Effector CD4-positive, alpha-beta T cell (primary cell): ENCODE measurements at places on chromosomes 5 and 9.

- DNase-seq = no peak
Observed at GRCh38 chr5:37739817-37740261, 100.0 kb downstream of the GDNF start.

- no peak for DNase-seq
Observed at GRCh38 chr9:76652894-76653293, 111.3 kb upstream of the PCA3 start.

DNA sequence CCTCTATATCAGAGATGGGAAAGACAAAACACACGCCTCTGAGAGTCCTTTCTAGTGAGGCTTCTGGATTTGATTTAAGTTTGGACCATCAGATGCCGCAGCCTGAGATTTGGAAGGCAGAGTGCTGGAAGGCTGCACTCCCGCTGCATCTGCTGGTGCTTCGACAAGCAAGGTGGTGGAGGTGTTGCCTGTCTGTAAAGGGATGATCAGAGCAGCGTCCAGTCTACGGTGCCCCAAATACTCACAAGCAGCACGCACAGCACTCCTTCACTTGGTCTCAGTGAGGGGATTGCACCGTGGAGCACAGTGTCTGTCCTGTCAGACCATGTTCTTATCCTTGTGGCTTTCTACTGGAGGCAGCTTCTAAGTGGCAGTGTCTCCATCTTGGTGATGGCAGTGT is 221.4 kb downstream of the GADD45G start:
- DNase-seq = no peak

DNA sequence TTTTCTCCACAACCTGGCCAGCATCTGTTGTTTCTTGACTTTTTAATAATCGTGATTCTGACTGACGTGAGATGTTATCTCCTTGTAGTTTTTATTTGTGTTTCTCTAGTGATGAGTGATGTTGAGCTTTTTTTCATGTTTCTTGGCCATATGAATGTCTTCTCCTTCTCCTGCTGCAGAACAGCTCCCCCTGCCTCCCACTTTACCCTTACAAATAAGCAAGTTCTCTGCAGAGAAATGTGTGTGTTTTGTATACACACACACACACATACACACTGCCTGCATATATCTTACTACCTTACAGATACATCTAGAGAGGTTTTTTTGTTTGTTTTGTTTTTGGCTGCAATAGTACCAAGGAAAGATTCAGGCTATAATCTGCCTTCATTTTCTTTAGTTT is 88.7 kb upstream of the PHF24 start:
- DNase-seq = no peak

DNA sequence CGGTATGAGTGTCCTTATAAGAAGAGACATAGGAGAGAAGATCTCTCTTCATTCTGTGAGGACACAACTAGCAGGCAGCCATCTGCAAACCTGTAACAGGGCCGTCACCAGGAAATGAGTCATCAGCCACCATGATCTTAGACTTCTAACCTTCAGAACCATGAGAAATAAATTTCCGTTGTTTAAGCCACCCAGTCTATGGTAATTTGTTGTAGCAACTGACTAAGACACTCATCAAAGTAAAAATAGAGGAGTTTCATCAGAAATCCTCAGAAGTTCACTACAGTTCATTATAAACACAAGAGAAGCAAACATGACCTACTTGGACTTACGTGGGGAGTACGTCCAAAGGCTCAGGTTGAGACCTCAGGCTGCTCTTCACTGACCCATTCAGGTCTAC is 357.7 kb downstream of the SEMA5A start:
- no peak for DNase-seq

DNA sequence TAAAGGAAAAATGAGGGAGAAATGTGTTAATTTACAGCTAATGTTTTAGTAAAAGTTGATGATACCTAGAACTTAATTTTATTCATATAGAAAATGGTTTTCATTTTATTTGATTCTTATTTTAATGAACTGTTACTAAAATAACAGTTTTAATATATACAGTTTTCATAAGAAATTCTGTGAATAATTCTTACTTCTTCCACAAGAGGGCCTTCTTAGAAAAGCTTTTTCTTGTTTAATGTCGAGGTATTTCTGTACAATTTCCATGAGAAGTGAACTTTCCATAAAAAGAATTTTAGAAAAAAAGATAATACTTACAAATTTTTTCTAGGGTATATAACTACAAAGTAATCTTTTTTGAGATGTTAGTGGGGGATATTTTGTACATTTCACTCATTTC is 73.9 kb downstream of the KLF9 start:
- no peak for DNase-seq

DNA sequence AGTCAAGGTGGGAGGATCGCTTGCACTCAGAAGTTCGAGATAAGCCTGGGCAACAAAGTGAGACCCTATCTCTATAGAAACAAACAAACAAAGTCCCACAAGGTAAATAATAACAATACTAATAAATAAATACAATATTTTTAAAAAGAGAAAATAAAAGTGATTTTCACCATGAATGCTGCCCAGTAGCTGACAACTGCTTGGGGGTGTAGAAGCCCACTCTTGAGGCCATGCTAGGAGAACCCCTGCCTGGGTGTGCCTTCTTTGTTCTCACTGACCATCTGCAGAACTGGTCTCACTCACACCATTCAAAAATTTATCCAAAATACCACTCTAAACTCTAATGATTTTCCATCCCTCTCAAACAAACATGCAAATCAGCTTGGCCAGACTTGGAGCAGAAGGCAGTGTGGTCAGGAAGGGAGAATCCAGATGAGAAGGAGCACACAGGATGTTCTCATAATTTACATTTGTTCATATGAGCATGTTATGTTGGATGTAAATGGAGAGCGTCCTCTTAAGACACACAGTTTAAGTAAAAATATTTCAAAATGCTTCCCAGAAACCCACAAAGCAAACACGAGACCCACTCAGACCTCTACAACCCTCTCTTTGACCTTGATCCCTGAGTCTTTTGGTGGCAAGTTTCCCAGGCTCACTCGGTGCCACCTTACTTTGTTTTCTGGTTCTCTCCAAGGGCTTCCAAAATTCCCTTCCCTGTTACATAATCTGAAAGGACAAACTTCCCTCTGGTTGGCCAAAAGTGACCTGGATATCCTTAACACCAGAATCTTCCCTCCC is 7.9 kb upstream of the RAI14 start:
- no peak for DNase-seq

GRCh38 chr5:146005264-146005663 is 68.9 kb downstream of the SH3RF2 start:
- no peak for DNase-seq

DNA sequence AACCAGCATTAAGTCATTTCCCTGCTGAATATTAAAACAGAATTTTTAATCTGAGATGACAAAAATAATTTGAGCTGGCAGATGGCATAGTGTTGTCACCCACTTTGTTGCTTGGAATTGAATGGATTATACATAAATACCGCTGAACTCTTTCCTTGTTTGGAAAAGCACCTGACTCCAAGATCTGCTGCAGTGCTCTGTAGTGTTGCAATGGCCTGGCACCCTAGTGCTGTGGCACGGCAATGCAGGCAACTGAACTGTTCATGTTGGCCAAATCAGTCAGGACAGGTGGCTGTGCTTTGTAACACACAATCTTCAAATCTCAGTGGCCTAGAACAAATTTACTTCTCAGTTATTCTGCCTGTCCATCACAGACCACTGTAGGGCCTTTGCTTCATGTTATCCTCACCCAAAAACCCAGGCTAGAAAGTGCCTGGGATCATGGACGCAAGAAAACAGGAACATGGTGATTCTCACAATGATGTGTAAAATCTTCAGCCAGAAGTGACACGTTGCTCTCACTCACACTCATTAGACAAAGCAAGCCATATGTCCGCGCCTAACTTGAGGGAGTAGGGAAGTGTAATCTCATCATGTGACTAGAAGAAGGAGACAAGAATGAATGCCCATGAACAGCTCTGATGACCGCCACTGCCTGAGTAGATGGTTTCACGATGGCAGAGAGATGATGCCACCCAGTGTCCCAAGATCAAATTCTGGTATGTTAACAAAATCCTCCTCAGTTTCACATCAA is 191.9 kb upstream of the PUM3 start:
- no peak for DNase-seq

GRCh38 chr5:15850939-15851341 is 328.7 kb downstream of the MARCHF11 start:
- DNase-seq = no peak

DNA sequence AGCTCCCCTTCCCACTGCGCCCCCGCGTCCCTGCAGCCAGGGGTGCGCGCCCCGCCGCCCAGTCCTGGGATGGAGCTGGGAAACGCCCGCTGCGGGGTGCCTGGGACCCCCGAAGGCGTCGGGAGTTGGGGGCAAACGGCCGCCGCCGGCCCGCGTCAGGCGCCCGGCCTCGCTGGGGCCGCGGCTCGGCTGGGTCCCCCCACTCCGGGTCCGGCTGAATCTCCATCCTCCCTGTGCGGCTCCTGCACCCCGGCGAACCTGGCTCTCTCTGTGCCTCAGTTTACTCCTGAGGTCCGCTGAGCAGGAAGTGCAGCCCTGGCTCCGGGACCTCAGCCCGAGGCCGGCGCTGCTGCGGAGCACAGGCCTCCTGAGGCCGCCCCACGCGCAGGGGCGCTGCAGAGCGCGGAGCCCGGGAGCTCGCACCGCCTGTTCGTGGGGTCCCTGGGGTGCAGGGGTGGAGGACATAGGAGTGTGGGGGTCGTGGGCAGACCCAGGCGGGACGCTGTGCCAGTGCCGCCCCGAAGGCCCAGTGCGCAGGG is 13.9 kb upstream of the TMEM250 start:
- no peak for DNase-seq

DNA sequence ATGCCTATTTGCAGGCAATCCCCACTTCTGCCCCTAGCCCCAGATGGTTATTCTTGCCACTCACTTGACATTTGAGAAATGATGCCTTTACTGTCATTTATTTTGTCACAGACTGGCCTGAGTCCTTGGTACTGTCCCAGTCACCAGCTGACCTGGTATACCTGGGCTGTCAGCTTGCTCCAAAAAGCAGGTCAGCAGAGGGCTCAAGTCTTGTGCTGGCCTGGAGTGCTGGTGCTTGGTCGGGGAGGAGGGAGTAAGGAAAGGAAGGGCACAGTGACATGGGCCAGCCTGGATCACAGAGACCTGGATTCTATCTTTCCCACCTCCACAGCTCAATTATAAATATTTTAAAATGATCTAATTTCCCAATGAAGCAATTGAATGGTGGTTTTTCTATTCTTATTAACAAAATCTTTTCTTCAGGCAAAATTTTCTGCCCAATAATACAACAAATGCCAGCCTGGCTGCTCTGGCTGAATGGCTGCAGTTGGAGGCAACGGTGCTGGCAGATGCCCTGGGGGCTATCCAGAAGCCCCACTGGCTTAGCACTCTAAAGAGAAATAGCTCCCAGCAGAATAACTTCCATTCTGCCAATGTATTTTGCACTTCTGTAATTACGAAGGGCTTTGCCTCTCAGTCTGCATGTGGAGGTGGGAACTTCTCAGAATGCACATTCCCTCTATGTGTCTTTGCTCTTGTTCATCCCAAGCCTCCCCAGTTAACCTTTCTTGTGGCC is 160.6 kb downstream of the GADD45G start:
- DNase-seq = no peak

- no peak for DNase-seq
Observed at GRCh38 chr9:83423815-83424707, 114.1 kb downstream of the FRMD3 start.

GRCh38 chr9:120692901-120693699 is 21.2 kb downstream of the MEGF9 start:
- no peak for DNase-seq

- no peak for DNase-seq
Observed at GRCh38 chr9:124611106-124611505, 103.9 kb upstream of the NR5A1 start.

GRCh38 chr5:12022444-12022843 is 118.2 kb upstream of the CTNND2 start:
- DNase-seq = no peak

GRCh38 chr5:142353071-142353472 is 28.3 kb upstream of the SPRY4 start:
- DNase-seq = no peak

DNA sequence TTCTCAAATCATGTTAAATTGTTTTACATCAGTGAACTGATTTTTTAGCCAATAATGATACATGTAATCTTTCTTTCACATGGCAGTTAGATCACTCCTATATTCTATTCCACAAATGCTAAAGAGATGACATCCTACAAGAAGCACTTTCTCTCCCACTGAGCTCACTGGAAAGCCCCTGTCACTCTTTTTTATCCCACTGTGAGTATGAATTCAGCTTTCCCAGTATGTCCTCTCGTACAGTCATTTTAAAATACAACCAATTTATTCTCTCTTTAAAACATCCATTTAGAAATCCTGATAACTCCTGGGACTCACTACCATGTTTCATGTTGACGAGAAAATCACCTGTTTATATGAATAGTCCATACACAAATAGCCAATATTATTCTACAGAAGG is 599.9 kb downstream of the SEMA5A start:
- no peak for DNase-seq

GRCh38 chr9:95189251-95190098 is 128.0 kb downstream of the FANCC start:
- DNase-seq = no peak

GRCh38 chr9:88605512-88606362 is 70.8 kb downstream of the NXNL2 start:
- no peak for DNase-seq

DNA sequence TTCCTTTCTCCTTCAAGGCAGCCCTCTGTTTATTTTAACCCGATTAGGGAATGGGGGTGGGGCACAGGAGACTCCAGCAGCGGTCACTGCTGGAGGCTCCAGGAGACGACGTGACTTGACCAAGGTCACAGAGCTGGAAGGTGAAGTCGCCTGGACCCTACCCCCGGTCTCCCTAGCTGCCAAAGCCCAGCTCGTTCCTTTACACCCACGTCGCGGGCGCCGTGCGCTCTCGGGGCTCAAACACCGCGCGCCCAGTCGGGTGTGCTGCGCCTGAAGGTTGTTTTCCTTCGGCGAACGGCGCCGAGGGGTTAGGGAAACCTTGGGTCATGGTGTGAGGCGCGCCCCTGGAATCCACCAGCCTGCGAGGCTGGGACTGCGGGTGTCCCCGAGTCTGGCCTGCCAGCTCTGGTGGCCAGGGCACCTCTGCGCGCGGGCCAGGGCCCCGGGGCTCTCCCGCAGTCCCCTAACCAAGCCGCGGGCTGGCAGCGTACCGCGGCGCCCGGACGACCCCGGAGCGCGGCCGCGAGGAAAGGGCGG is 747 bp upstream of the UNC5A start:
- no peak for DNase-seq

DNA sequence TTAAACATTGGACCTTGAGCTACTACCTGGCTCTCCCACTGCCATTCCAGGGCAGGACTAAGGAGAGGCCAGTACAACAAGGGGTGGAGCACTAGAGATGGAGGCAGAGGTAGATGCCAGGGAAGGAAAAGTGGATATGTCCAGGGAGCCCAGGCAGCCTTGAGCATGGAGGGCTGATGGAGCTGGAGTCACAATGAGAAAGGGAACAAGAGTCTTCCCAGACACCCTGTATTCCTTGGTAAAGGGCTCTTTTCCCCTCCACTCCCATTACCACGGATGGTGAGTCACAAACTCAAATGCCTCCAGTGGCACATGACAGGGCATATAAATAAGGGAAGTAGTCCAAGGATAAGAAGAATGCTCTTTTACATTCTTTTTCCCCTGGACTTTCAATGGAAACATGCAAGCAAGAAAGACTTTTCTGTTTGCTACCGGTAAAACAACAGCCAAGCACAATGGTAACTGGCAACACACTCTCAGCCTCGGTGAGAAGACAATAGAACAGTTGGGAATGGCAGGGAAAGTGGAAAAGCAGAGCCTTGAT is 16.7 kb downstream of the ERAP1 start:
- no peak for DNase-seq
